Renal cortical epithelial cell (primary cell): ENCODE measurements at places on chromosomes 5 and 9.

DNA sequence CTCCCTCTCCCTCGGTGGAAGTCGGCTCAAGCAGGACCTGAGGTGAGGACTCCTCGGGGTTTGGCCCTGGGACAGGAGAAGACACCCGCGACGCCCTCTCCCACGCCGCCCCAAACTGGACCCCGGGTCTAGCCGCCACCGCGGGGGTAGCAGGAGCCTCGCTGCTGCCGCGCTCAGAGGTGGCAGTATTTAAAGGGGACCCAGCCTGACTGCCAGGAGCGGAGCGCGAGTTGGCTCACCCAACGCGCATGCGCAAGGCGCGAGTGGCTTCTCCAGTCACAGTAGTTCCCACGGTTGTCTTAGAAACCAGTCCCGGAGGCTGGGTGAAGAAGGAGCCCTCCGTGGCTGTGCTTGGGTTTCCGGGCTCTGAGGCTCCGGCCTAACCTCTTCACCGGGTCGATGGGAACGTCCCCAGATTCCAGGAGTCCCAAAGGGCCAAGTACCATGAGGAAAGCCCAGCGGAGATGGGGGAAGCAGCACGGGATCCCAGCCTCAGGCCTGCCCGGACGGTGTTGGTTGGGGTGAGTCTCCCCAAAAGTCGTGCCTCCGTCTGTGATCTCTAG, 477.8 kb downstream of the SPATA31A7 start:
- no peak for DNase-seq

- DNase-seq, result peak; percentile 13
These were observed 31.1 kb upstream of the CPLX2 start for GRCh38 chr5:175840050-175840841.

- DNase-seq, result no peak
These were observed 34.5 kb upstream of the RASA1 start for GRCh38 chr5:87233143-87233542.

- no peak for DNase-seq
These were observed at the start of gene MEGF10 for GRCh38 chr5:127290019-127290945. Gene MEGF10 (plus strand): TSS chr5:127290796. CDS start chr5:127331309, 40,513 bp downstream.

- no peak for DNase-seq
These were observed 4.0 kb downstream of the LTC4S start for GRCh38 chr5:179797741-179798140.

DNA sequence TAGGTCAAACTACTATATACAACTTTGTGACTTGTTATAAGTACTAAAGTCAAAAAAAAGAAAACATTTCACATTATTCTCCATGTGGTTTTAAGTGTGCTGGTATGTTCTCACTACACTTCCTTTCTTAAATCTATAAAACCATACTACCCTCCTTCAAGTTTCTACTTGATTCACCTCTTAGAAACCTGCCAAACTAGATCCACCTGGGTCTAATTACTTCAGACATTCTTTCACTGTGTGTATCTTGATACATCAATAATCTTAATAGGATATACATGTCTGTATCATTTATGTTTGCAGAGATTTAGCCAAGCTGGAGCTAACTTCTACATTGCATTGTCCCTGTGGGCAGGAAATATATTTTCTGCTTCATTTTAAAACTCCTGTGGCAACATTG, 1012.6 kb downstream of the EFNA5 start:
- DNase-seq, result no peak

DNA sequence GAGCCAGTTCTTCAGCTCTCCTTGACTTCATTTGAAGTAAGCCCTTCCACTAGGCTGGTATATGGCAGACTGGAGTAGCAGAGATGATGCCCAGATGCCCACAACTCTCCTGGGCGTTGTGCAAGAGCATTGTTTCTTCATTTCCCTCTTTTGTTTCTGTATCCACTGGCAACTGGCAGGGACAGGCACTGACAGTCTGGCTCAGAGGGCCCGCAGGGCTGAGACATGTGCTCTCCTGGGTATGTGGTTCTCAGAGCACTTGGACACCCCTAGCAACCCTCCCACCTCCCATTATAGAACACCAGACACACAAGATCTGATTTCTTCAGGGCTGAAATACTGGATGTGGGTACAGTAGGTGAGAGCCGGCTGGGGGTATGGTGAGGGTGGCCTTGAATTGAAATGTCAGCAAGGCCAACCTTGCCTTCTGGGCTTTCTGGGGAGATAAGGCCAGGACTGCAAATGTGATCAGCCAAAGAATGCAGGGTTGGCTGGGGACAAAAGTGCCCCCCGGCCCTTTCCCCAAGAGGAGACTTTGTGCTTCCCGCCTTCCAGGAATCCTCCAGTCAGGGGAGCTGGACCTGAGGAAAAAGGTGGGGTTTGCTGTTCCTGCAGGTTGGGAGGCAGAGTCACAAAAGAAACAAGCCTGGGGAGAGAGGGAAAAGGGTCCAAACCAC, 28.6 kb upstream of the CTNNA1 start:
- DNase-seq, result peak; percentile 77

DNA sequence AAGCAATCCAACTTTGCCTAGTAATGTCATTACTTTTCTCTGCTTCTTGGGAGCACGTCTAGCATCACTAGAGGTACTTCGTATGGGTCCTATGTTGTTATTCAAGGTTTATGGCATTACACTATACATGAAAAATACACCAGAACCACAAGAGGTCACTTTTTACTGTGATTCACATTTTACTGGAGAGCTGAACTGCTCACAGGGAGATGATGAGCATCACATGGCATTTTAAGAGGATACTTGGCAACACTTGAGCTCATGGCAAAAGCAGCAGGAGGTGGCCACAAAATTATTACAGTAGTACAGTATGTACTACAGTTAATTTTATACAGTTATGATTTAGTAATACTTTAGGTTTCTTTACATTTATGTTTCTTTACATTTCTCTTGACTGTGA, 223.4 kb downstream of the PARP8 start:
- DNase-seq, result no peak

GRCh38 chr9:16325966-16326365, 544.5 kb downstream of the BNC2 start:
- DNase-seq, result no peak

GRCh38 chr9:13568405-13568804, 288.9 kb upstream of the MPDZ start:
- DNase-seq, result no peak

DNA sequence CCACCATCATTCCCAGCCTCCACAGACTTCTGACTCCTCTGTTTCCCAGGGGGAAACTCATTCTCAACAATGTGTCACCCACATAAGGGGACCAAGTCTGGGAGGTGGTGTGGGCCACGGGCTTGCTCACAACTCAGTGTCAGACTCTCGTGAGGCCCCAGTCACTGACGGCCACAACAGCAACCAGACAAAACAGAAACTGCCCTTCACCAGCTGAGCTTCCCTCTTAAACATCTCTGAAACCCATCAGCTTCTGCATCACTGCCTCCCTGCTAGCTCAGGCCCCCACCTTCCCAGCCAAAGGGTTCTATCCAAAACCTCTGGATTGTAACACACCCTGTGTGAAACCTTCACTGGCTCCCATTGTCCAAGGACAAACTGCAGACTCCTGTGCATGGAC, 273.4 kb downstream of the CDK5RAP2 start:
- no peak for DNase-seq

- DNase-seq, result no peak
These were observed 170.2 kb downstream of the GAPVD1 start for GRCh38 chr9:125431741-125432271.

DNA sequence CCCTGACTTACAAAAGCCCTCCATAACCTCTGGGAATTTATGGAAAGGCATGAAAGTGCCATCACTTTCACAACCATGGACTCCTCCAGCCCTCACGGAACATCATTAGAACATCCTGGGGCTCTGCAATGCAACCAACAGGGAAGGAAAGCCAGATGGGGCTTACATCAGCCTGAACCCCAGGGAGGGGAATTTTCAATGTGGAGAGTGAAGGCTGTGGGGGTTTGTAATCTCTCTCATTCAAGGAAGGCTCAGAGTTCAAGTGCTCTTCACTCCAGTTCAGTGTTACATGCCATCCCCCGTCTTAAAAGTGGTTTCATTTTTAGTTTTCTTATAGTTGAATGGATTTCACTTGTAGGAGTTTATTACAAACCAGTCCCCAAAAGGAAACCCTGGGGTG, 5.7 kb downstream of the SPRY4 start:
- DNase-seq, result no peak

DNA sequence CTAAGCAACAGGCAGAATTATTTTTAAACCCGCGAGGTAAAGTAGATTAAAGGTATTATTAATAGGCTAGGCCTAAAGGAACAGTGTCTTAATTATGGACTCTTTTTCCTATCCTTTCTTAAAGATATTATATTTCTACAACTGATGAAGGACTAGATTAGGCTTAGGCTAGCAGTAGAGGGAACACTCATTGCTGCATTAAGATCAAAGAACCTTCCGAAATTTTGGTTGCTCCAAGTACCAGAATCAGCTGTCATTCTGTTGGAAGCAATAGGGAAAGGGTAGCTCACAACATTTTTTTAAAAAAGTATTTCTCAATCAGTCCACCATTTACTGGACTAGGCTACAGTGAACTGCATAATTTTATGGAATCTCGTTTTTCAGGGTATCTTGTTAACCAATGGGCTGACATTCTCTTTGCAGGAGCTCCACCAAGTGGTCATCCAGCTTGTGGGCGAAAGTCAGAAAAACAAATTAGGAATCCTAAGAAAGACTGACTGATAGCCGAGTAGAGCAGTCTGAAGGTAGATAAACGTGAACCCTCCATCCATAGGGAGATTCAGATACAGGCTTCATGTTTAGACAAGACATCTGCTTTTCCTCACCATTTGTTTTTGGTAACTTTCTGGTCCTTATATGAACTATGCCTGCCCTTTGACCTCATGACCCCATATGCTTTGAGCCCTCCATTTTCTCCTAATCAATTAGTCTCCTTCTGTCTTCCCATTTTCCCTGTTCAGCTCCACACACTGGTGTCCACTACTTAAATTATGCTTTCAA, 103.6 kb upstream of the CHD1 start:
- DNase-seq, result peak; percentile 83

GRCh38 chr9:14342736-14343135, 28.8 kb upstream of the NFIB start:
- no peak for DNase-seq

DNA sequence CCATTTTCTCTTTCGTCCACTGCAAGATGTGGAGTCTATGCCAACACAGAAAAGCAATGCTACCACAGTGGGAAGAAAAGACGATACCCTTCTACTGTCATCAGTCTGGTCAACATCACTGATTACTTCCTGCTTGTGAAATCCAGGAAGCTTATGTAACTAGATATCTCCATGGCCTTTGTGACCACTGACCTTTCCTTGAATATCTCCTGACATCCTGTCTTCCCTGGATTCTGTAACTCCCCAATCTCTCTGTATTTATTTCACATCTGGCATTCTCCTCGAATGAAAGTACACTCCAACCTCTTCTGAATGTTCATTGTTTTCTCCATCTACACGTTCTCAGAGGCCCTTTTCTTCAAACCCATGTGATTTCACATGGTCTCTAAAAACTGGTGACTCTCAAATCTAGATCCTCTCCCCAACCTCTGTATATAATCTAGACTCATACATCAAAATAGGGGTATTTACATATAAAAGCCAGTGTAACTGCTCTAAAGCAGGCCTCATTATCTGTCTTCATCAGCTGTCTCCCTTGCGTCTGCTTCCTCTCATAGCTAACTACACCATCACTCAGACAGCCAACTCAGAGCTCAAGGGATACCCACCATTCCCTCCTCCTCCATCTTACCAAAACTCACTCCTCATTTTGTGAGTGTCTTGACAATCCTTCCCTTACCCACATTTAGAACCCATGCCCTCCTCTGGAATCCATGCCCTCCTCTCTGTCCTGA, 156.8 kb downstream of the SEMA5A start:
- no peak for DNase-seq

GRCh38 chr9:87292449-87293191, 205.0 kb upstream of the DAPK1 start:
- no peak for DNase-seq

DNA sequence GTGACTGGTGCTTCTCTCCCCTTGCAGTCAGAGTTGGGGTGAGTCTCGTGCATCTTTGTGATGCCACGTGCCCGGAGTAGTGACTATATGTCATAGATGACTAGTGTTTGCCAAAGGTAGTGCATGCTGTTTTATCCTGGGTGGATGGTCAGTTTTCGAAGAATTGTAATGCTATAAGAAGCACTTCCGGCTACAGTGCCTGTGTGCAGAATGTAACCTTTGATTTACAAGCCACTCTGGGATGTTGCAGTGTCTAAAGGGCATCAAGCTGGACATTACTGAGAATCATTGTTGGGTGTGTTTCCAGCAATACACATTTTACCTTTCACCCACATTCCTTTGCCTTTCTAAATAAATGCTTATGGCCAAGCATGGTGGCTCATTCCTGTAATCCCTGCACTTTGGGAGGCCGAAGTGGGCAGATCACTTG, 16.7 kb downstream of the MVB12B start:
- no peak for DNase-seq

- DNase-seq, result no peak
These were observed 48.6 kb downstream of the FOXI1 start for GRCh38 chr5:170154297-170154696.

DNA sequence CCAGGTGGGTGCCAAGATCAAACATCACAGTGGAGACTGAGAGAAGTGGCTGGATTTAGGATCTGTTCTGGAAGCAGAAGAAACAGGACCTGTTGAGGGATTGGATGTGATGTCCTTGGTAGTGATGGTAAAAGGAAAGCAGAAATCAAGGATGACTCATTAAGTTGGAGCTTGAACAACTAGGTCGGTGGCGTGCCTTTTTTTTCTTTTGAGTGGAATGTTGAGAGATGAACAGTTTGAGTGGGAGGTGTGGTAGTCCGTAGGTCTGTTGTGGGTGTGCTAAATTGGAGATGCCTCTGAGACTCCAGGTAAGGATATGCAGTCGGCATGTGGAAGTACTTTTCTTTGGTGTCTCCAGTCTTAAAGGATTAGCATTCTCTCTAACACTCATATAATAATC, 92.1 kb upstream of the IL12B start:
- DNase-seq, result peak; percentile 28

DNA sequence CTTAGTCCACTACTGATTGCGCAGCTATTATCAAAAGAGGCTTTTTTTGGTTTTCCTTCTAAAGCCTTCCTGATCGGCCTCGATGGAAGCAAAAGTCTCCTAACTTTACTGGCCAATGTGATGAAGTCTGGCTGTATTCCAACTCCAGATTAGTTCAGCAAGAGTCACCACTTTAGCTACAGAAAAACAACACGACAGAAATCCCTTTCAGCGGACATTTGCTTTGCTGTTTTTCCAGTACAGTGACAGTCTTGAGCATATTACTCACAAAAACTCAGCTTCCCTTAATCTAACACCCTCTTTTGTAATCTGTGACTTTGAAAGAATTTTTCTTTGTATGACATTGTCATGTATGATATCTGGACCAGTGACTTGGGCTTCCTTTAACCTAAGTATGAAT, 95.7 kb downstream of the HOMER1 start:
- DNase-seq, result no peak
